ENCODE measurements at places on chromosomes 7 and 10.

GRCh38 chr7:28029051-28029450 lies 151.5 kb downstream of the JAZF1 start:
- DNase-seq, result no peak

- DNase-seq, result no peak
These were observed 500.4 kb downstream of the MAGI2 start for GRCh38 chr7:78953090-78953489.

DNA sequence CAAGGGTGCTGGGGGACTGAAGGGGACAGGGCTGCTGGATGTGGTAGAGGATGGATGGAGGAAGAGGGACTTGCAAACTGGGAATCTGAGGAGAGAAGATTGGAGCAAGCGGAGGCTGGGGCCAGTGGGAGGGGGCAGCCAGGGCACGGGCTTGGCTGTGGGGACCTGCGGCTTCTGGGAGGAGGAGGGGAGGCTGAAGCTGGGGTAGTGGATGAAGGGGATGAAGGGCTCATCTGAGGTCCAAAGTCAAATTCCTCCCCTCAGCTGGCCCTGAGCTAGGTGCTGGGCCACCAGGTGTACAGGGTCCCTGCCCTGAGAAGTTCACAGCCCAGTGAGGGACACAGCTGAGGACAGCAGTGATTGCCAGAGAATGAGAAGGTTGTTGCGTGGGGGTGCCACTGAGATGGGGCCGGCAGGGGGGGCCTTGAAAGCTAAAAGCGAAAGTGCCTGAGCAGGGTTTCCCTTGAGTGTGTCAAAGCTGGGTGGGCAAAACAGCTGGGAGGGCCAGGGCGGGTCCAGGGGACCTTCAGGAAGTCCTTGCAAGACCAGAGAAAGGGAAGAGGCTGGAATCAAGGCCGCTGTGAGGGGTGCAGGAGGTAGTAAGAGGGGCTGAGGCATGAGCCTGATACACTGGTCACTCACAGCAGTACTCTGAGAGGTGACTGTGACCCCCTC lies 75.2 kb downstream of the MYL10 start:
- no peak for DNase-seq

DNA sequence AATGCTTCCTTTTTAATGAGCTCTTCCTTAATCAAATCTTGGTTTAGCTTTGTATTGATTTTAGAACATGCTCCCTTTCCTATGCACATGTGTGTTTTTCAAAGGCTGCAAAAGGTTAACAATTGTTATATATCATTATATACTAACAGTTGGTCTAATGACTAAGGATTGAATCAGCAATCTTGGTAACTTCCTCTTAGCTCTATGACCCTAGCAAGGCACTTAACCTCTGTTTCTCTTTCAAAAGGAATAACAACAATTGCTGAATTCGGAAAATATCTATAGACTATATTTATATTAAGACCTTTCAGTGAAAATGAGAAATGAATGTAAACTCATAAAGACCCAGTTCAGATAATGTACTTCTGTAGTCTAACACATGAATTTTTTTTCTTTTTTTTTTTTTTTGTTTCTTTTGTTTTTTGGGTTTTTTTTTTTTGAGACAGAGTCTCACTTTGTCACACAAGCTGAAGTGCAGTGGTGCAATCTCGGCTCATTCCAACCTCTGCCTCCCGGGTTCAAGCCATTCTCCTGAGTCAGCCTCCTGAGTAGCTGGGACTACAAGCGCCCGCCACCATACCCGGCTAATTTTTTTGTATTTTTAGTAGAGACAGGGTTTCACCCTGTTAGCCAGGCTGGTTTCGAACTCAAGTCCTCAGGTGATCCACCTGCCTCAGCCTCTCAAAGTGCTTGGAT lies 48.8 kb downstream of the HOXA1 start:
- DNase-seq, result no peak

DNA sequence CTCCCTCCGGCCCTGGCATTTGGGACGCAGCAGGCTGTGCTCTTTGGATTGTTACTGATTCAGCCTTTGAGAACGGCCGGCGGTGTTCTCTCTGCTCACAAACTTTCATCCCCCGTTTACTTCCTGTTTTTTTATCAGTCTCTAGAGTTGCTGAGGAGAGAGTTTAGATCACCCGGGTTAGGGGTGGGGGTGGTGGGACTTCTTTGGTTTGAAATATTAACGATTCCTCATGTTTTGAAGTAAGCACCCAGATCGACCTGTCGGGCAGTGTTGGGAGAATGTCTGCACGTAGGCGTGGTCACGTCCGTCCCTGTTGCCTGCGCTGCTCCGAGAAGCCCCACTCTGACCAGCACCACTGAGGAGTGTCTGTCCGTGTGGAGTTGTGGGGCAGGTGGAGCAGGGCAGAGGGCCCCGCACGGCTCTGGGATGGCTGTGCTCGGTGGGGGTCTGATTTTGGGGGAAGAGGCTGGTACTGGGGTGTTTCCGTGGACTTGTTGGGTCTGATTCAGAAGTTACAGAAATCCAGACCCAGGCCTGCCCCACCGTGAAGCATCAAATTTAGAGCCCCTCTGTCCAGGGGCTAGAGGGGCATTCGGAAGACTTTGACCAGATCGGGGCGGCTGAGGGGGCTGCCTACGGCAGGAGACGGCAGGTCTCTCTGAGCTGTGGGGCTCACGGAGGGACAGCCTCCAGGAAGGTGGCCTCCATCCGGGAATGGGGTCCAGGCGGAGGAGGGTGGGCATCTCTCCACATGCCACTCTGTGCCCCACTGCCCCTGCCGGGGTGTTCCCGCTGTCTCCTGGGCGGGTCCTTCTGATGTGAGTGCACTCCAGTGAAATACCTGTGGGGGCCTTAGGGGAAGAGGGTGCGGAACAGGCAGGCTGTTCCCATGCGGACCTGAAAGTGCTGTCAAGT lies 7.4 kb downstream of the INPP5A start:
- DNase-seq, result no peak

DNA sequence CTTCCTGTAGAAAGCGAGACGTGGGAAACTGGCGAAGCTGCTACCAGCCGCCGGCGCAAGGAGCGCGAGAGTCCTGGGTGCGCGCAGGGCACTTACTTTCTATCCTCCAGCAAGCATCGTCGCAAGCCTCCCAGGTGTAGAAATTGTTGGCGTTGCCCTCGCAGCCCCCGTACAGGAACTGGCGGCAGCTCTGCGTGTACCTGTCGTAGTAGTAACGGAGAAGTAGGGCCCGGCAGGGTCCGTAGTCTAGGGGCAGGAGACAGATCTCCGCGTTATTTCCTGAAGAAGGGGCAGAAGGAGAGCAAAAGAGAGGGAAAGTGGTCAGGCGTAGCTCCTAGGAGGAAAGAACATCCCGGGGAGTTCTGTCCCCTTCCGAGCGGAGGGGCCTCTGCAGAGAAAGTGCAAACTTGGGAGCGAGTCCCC lies 501 bp downstream of the TFPI2 start:
- DNase-seq, result no peak

- DNase-seq, result no peak
These were observed 25.3 kb downstream of the FRMPD2 start for GRCh38 chr10:48249004-48249762.

- DNase-seq, result no peak
These were observed 312.6 kb upstream of the BMPER start for GRCh38 chr7:33592718-33593117.

GRCh38 chr7:116425647-116426209 lies 73.8 kb upstream of the CAV2 start:
- DNase-seq, result no peak

DNA sequence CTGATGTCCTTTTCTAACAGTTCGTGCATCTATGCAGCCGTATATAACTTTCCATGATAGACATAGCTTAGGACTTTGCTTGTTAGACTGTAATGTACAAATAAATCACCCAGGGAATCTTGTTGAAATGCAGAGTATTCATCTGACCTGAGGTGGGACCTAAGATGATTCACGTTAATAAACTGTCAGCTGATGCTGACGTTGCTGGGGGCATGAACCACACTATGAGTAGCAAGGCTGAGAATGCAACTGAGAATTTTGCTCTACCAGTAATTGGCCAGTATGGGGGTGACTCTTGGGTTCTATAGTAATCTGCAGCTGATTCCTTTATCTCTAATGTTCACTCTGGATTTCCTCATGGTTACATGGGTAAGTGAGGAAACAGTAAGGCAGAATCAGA lies 130.1 kb upstream of the MALRD1 start:
- no peak for DNase-seq

DNA sequence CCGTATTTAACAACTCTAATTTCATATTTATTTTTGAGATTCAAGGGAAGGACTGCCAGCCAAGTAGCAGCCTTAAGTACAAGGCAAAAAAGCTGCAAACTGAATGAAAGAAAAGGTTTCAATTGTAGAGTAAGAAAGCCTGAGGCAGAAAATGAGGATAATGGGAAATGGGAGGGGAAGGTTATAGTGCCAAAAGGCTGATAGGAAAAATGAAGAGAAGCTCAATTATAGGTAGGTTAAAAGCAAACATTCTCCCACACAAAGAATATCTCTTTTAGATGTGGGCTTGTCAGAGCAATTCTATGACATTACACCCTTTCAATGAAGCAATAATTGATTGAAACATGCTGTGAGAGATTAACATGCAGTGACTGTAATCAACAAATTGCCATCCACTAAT lies 175.3 kb downstream of the RAPGEF5 start:
- DNase-seq, result no peak

DNA sequence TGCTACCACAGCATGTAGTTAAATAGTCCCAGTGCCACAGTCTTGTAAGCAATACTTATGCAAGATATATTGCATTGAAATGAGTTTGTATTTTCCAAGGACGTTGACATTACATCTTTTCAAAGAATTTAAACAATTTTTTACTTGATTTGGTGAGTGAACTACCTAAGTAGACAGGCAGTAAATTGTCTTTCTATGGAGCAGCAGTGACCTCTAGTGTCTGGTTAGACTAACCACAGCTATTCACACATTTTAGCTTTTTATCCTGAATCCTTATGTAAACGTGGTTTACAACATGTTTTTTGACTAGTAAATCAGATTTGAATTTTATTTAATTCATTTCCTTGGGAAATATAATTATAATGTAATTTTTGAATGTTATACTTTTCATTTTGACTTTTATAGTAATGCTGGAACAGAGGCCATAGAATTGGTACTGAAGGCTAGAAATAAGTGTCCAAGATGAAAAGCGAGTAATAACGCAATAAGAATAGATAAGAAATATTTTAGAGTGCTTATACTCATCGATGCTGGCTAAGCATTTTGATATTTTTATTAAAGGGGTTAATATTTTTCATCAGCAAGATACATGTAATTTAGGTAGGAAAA lies 5.6 kb downstream of the LRRTM3 start:
- no peak for DNase-seq

- no peak for DNase-seq
These were observed 101.3 kb downstream of the TWIST1 start for GRCh38 chr7:19016140-19016539.

- DNase-seq, result no peak
These were observed 516.3 kb upstream of the MKI67 start for GRCh38 chr10:128642502-128642901.

GRCh38 chr10:59276919-59277318 lies 85.4 kb downstream of the FAM13C start:
- no peak for DNase-seq

- no peak for DNase-seq
These were observed 19.9 kb upstream of the ATOH7 start for GRCh38 chr10:68251625-68252495.

GRCh38 chr7:70795948-70796347 lies 336.0 kb upstream of the GALNT17 start:
- no peak for DNase-seq

DNA sequence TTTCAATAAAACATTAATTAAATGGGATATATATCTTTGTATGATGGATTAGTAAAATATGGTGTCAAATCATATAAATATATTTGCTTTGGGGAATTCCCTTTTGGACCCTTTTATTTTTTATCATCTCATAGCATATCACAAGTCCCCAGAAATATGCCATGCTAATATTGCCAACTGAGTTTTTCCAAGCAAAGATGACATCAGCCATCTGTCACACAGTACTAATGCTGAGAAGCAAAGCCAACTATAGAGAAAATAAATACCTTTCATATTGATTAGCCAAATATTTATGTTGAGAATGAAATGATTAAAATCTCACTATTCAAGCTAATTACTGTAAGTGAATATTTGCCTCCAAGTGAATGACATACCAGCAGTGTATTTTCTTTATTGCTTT lies 575.3 kb downstream of the ETV1 start:
- DNase-seq, result no peak

DNA sequence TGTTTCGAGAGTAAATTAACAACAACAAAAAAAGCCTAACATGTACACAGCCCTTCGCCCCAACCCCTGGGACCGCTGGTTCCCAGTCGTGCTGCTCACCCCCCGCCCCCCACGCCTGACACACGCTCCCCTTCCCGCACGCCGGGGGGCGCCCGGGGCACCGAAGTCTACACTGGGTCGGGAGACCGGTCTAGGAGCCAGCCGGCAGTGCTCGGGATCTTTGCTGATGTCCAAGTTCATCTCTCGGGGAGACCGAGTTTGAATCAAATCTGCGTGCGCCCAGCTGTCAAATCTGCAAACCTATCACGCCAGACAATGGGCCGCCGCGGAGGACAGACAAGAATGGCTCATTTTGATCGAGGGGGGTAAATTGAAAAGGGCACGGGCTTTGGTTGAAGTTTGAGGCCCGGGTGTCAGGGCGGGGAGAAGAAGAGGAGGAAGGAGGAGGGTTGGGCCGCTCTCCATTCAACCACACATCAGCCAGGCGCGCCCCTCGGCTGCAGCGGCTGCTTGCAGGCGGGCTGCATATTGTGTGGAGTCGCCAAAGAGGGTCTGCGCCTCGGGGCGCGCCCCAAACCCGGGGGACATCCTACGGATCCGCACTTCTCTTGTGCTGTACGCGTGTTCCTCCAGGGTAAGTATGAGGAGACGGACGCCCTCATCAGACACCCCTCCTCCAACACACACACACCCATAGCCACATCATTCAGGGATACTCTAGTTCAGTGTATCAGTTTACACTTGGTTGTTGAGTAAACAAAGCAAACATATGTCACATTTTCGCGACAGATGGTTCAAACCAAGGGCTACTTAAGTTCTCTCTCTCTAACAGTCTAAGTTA lies 1.3 kb upstream of the GFRA1 start:
- no peak for DNase-seq

GRCh38 chr10:14017467-14017866 lies 313.3 kb downstream of the FRMD4A start:
- no peak for DNase-seq

DNA sequence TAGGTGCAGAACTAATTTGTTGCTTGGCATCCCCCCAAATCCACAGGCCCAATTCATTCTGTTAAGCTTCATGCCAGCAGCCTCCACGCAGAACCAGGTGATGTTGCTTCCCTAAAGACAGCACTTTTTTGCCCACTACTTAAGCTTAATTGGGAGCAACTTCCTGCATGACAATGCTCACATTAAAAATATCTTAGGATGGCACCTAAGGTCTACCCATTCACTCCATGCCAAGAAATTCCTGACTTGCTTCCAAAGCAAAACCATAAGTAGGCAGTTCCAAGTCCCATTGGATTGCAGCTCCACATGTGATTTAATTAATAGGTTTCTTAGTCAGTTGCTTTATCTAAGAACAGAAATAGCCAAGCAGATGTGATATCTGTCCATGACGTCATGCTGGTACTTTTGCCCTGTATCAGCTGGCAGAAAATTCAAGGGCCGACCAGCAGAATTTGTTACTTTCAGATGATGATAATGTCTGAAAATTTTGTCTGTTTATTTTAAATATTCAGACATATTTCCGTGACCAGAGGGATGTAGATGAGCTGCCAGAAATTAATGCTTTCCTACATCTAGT lies 325.5 kb downstream of the LHFPL3 start:
- no peak for DNase-seq
